Activated naive CD4-positive, alpha-beta T cell treated with anti-CD3 and anti-CD28 coated beads for 36 hours (primary cell): ENCODE measurements at places on chromosomes 3 and 15. TPM values are rescaled to one million over a fixed set of nuclear protein-coding genes. Genes with fewer than 3 reads are reported as not detected.

- H3K27ac ChIP-seq = no peak overlapping the region
- no peaks in the 10 kb centered on the region for H3K36me3 ChIP-seq
- no peak overlapping the region for H3K4me3 ChIP-seq
- no peaks in the 10 kb centered on the region for H3K4me1 ChIP-seq
- no peaks in the 10 kb centered on the region for H3K27me3 ChIP-seq
Measured at GRCh38 chr3:85626662-85627061, 667.9 kb downstream of the CADM2 start.

GRCh38 chr3:126568776-126569342 is 10.1 kb upstream of the C3orf22 start:
- peaks cover 6% of the 10 kb centered on the region for H3K27me3 ChIP-seq
- H3K4me1 ChIP-seq = no peaks in the 10 kb centered on the region
- no peak overlapping the region for H3K27ac ChIP-seq
- no peaks in the 10 kb centered on the region for H3K36me3 ChIP-seq

GRCh38 chr3:193520738-193521137 is 34.0 kb downstream of the ATP13A4 start:
- H3K36me3 ChIP-seq = no peaks in the 10 kb centered on the region
- no peak overlapping the region for H3K27ac ChIP-seq
- no peaks in the 10 kb centered on the region for H3K4me1 ChIP-seq
- no peaks in the 10 kb centered on the region for H3K27me3 ChIP-seq
- H3K4me3 ChIP-seq = no peak overlapping the region
- DNase-seq = no peak

The C3orf22 gene
- total RNA-seq = not detected

DNA sequence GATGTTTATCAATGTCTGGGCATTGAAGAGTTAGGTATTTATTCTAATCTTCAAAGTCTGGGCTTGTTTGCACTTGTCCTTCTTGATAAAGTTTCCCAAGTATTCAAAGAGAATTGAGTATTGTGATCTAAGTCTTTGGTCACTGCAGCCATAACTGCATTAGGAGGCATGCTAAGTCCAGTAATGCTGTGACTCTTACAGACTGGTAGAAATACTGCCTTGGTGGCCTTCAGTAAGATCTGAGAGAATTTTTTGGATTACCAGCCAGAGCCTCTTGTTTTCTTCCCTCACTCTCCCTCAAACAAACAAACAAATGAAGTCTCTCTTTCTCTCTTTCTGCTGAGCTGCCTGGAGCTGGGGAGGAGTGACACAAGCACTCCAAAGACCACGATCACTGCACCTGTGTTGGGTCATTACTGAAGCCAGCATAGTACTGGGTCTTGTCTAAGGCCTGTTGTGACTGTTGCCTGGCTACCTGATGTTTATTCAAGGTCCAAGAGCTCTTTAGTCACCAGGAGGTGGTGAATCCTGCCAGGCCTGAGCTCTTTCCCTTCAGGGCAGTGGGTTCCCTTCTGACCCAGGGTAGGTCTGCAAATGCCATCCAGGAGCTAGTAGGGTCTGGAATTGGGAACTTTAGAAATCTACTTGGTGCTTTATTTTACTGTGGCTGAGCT is 14.8 kb upstream of the RBP2 start:
- H3K4me1 ChIP-seq = no peaks in the 10 kb centered on the region
- peaks cover 9% of the 10 kb centered on the region for H3K36me3 ChIP-seq
- H3K27me3 ChIP-seq = peaks cover 2% of the 10 kb centered on the region
- no peak overlapping the region for H3K27ac ChIP-seq

- no peaks in the 10 kb centered on the region for H3K4me1 ChIP-seq
- H3K27me3 ChIP-seq = no peaks in the 10 kb centered on the region
- no peak overlapping the region for H3K27ac ChIP-seq
- no peaks in the 10 kb centered on the region for H3K36me3 ChIP-seq
- no peak overlapping the region for H3K4me3 ChIP-seq
- DNase-seq = no peak
Measured at GRCh38 chr3:21216598-21216997, 534.4 kb downstream of the ZNF385D start.

The INKA1 gene
- total RNA-seq = 0.33 TPM

DNA sequence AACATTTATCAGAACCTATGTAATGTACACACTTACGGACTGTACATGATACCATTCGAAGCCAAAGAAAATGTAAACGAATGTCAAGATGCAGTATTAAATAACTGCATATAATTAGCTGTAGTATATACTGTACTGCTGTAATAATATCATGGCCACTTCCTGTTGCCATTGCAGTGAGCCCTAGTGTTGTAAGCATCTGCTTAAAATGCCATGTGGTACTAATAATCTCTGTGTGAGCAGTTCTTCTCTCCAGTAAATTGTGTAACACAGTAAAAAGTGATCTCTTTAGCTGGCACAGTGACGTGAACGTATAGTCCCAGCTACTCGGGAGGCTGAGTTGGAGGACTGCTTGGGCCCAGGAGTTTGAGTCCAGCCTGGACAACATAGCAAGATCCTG is 8.6 kb downstream of the SPG11 start:
- H3K36me3 ChIP-seq = peaks cover 49% of the 10 kb centered on the region
- no peaks in the 10 kb centered on the region for H3K27me3 ChIP-seq
- H3K27ac ChIP-seq = no peak overlapping the region
- H3K4me1 ChIP-seq = peaks cover 28% of the 10 kb centered on the region
- DNase-seq = no peak

GRCh38 chr3:10518506-10519150 is 13.2 kb upstream of the ATP2B2 start:
- H3K4me3 ChIP-seq = no peak overlapping the region
- H3K27me3 ChIP-seq = peaks cover 13% of the 10 kb centered on the region
- no peaks in the 10 kb centered on the region for H3K4me1 ChIP-seq

The WDR49 gene
- total RNA-seq = not detected

DNA sequence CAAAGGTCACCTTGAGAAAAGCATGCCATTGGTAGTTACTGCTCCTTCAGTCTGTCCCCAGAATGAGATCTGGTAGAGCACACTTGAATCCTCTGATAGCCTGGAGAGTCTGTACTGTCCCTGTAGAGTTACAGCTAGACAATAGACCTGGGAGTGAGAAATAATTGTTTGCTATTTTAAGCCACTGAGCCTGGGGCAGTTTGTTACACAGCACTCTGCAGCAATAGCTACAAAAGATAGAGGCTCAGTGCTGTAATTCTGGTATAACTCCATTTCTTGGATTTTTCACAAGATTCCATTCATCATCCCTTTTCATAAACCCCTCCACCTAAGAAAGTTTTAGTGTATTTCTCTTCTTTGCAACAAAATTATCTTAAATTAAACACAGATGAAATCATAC is 242.7 kb upstream of the ARRDC4 start:
- no peaks in the 10 kb centered on the region for H3K4me1 ChIP-seq
- H3K27ac ChIP-seq = no peak overlapping the region
- peaks cover 2% of the 10 kb centered on the region for H3K27me3 ChIP-seq
- DNase-seq = no peak
- H3K4me3 ChIP-seq = no peak overlapping the region

DNA sequence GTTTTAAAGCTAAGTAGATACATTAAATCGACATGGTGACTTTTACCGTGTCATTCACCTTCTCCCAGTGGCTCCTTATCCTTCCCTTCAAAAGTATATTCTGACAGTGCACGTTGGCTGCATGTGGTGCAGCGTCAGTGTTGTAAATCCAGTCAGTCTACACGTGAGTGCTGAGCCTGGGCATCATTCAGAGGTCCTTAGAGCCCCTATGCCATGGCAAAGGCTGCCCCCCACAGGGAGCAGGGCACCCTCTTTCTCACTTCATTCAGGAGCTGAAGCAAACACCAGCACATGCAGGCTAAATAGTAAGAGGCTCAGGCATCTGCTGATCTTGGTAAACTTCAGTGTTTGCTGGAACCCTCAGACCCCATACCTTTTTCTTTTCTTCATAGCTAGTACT is 43.3 kb downstream of the RASGRP1 start:
- H3K4me1 ChIP-seq = peaks cover 64% of the 10 kb centered on the region
- peaks cover 20% of the 10 kb centered on the region for H3K36me3 ChIP-seq

- H3K4me3 ChIP-seq = no peak overlapping the region
- no peak for DNase-seq
- peaks cover 11% of the 10 kb centered on the region for H3K4me1 ChIP-seq
- H3K27me3 ChIP-seq = peaks cover 2% of the 10 kb centered on the region
- no peak overlapping the region for H3K27ac ChIP-seq
Measured at GRCh38 chr3:7929319-7929889, 572.2 kb upstream of the LMCD1 start.

DNA sequence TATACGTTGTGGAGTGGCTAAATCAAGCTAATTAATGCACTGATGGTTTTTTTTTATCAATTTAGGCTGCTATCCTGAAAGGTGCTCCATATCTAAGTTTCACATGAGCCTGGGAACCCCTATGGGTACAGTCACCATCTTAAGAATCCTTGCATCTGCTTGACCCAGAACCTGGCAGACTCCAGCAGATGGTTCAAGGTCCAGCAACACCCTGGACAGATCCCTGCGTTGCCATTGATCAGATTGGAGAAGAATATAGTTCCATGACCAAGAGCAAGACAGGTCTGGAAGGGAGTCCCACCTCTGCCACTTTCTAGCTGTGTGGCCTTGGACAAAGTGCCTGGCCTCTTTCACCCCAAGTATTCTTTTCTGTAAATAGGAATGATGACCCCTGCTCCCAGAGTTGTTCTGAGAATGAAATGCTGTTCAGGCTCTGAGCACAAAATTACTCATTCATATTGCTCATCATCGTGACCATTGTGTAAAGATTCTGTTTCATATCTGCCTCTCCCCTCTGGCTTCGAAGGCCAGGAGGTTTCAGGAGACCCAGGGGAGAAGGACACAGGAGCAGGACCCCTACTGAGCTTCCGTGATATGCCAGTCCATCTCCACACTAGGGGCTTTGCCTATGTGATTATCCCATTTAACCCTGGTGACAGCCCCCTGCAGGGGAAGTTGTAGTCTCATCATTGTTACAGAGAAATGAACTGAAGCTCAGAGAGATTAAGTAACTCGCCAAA is 30.0 kb upstream of the TSEN2 start:
- DNase-seq = no peak
- H3K4me3 ChIP-seq = no peak overlapping the region
- no peaks in the 10 kb centered on the region for H3K4me1 ChIP-seq
- H3K36me3 ChIP-seq = no peaks in the 10 kb centered on the region
- H3K27me3 ChIP-seq = no peaks in the 10 kb centered on the region

The CDHR4 gene
- total RNA-seq = not detected

- H3K27me3 ChIP-seq = peaks cover 12% of the 10 kb centered on the region
- no peak overlapping the region for H3K4me3 ChIP-seq
- H3K36me3 ChIP-seq = no peaks in the 10 kb centered on the region
- no peaks in the 10 kb centered on the region for H3K4me1 ChIP-seq
- no peak overlapping the region for H3K27ac ChIP-seq
- DNase-seq = no peak
Measured at GRCh38 chr3:133081016-133081415, 42.8 kb downstream of the TMEM108 start.

DNA sequence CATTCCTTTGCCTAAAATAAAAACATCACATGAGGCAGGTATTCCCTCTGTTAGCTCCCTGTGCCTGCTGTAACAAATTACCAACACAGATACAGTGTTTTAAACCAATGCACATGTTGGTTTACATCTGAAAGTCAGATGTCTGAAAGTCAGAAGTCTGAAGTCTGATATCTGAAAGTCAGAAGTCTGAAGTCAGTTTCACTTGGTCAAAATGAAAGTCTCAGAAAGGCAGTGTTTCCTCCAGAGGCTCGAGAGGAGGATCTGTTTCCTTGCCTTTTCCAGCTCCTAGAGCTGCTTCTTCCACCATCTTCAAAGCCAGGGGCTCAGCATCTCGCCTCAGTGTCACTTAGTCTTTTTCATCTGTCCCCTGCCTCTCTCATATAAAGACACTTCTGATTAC is 22.0 kb downstream of the SST start:
- H3K27ac ChIP-seq = no peak overlapping the region
- no peak for DNase-seq
- H3K4me3 ChIP-seq = no peak overlapping the region
- H3K36me3 ChIP-seq = no peaks in the 10 kb centered on the region
- no peaks in the 10 kb centered on the region for H3K4me1 ChIP-seq
- peaks cover 26% of the 10 kb centered on the region for H3K27me3 ChIP-seq

DNA sequence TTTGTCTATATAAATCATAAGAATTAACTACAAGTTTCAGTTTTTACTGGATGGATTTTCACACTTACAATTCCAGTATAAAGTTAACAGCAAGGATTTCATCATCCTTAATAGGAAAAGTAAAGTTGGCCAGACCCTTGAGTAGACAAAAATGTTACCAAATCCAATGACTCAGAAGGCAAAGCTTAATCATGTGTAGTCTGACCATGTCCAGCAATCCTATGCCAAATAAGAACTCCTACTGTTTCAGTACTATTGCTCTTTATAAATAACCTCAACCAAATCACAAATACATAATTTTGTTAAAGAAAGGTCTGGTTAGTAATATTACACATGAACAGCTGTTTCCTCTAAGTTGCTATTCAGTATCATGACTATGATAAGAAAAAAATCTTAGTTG is 35.0 kb downstream of the PLOD2 start:
- no peaks in the 10 kb centered on the region for H3K36me3 ChIP-seq
- no peak for DNase-seq
- H3K27me3 ChIP-seq = no peaks in the 10 kb centered on the region
- H3K4me3 ChIP-seq = no peak overlapping the region
- H3K4me1 ChIP-seq = no peaks in the 10 kb centered on the region

The CADPS gene
- total RNA-seq = not detected

DNA sequence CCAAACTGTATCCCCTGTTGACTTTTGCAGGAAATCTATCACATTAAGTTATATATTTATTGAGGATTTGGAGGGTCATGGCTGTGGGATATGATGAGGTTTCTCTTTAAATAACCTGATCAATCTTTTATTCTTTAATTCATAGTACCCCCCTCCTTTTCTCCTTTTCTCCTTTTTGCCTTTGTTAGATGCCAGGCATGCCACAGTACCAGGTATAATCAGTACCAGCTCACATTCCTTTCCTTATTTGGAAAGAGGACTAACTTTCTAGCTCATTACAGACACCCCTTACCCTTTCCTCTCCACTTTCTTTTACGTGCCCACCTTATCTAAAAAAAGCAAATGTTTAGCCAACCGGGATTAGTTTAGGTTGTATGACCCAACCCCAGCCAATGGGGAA is 326.4 kb upstream of the NAALADL2 start:
- no peaks in the 10 kb centered on the region for H3K36me3 ChIP-seq
- H3K4me1 ChIP-seq = no peaks in the 10 kb centered on the region
- H3K4me3 ChIP-seq = no peak overlapping the region
- no peak for DNase-seq
- H3K27me3 ChIP-seq = no peaks in the 10 kb centered on the region

DNA sequence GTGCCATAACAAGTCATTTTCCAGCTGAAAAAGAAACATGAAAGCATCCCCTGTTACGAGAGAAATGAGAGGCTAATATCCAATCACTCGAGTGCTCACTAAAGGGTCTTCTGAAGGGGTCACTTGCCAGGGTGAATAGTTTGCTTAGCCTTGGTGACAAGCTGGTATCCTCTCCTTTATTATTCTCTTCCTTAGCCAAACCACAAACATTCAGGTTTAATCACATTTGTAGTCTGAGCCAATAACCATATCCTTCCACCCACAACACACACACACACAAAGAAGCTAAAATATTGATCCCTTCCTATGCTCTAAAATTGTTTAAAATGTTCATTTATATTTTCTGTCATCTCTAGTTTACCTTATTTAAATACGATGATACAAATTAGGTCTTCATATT is 240.5 kb upstream of the TMCO5A start:
- H3K4me1 ChIP-seq = no peaks in the 10 kb centered on the region
- no peak overlapping the region for H3K27ac ChIP-seq
- DNase-seq = no peak
- H3K27me3 ChIP-seq = peaks cover 3% of the 10 kb centered on the region
- H3K4me3 ChIP-seq = no peak overlapping the region

GRCh38 chr15:70328679-70329115 is 231.0 kb upstream of the TLE3 start:
- no peak overlapping the region for H3K4me3 ChIP-seq
- no peaks in the 10 kb centered on the region for H3K36me3 ChIP-seq
- no peak overlapping the region for H3K27ac ChIP-seq
- DNase-seq = no peak
- H3K27me3 ChIP-seq = peaks cover 3% of the 10 kb centered on the region
- H3K4me1 ChIP-seq = peaks cover 3% of the 10 kb centered on the region
